ENCODE measurements at places on chromosomes 1 and 21.

DNA sequence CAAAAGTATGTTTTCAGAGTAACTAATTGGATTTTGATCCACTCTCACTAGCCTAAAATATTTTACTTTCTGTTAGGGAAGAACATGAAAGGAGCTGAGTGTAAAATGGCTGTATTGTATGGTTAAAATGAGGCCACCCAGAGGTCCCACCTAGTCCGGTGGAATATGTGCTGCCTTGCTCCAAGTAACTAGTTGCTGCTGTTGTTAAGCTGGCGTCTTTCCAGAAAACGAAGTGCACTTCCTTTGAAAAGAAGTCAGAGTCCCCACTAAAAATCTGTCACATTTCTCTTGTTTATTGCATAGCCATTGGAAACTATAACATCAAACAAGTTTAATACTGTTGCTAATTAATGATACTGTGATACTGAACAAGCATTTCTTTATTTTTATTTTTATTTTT, 3.2 kb downstream of the SLC25A33 start:
- DNase-seq = no peak

DNA sequence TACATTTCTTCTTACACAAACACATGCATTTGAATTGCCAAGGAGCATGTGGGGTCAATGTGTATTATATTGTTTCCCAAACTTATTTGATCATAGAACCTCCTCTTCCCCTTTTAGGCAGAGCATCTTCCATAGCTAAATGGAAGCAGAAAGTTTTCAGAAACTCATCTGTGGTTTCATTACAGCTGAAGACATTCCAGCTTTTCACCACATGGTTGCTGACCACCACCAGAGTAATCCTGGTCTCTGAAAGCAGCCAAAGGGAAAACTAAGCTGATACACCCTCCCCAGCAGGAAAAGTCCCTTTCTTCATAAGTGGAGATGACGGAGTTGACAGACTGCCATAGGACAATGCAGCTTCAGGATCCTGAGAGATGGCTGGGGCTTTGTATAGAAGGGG, 30.2 kb upstream of the OTUD3 start:
- DNase-seq = no peak

DNA sequence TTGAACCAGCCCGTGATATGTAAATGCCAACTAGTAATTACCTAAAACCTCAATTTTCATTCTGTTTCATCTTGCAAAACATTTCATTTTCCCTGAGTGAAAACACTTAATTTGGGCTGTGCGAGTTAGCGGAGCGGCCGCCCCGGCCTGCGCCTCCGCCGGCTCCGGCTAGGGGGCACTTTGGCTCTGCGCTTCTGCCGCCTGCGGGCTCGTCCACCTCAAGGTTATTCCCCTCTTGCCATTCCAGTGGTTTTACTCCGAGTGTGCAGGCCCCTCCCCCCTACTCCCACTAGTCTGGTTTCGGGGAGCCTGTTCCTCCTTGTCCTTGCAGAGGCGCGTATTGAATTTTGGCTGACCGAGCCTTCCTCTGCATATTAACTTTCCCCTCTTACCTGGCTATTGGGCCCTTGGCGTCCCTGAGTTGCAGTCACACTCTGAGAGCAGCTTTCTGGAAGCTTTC, 55.6 kb downstream of the PEX14 start:
- no peak for DNase-seq

- DNase-seq = no peak
Measured at GRCh38 chr1:6686294-6686693, 15.3 kb downstream of the DNAJC11 start.

- DNase-seq = no peak
Measured at GRCh38 chr1:212040629-212041412, 5.3 kb downstream of the DTL start.

DNA sequence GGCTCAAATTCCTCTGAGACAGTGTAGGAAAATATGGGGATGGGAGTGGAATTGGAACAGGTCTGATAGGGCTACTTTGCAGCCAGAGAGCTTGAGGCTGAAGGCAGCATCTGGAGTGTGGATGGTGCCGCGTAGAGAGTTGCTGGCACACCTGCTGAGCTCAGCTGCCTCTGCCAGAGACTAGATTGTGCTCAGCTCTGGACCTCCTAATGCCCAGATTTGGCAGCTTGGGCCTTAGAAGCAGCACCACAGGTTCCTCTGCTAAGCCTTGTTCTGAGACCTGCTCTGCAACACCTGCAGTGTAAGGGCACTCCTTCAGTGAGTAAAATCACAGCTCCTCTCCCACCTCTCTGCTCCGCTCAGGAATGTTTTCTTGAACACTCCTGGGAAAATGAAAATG, 23.3 kb downstream of the ACOT11 start:
- no peak for DNase-seq

- DNase-seq = no peak
Measured at GRCh38 chr1:101207891-101208290, 28.9 kb upstream of the S1PR1 start.

- no peak for DNase-seq
Measured at GRCh38 chr21:31641416-31641922, 18.0 kb upstream of the SOD1 start.

DNA sequence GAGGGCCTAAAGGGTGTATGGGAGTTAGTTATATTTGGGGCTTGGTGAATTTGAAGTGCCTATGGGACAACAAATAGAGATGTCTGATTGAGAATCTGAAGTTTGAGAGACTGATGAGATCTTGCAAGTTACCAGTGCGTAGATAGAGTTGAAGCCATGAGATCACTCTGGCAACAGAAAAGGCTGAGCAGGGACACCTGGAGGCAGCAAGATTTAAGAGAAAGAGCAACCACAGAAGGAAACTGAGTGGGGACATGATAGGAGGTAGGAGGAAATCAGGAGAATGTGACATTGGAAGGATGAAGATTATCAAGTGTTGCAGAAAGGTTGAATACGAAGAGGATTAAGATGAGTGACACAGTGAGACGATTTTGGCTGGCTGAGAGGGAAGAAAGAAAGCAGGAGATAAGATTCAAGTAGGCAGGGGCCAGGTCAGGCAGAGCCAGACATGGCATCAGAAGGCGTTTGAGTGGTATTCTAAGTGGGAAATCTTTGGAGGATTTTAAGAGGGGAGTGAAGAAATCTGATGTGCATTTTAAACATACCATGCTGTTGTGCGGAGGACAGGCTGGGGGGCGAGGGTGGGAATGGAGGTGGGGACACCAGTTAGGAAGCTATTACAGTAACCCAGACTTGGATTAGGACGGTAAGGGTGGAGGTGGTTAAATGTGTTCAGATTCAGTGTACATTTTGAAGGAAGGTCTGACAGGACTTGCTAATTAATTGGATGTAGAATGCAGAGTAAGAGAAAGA, 3.0 kb upstream of the MPL start:
- DNase-seq = no peak

DNA sequence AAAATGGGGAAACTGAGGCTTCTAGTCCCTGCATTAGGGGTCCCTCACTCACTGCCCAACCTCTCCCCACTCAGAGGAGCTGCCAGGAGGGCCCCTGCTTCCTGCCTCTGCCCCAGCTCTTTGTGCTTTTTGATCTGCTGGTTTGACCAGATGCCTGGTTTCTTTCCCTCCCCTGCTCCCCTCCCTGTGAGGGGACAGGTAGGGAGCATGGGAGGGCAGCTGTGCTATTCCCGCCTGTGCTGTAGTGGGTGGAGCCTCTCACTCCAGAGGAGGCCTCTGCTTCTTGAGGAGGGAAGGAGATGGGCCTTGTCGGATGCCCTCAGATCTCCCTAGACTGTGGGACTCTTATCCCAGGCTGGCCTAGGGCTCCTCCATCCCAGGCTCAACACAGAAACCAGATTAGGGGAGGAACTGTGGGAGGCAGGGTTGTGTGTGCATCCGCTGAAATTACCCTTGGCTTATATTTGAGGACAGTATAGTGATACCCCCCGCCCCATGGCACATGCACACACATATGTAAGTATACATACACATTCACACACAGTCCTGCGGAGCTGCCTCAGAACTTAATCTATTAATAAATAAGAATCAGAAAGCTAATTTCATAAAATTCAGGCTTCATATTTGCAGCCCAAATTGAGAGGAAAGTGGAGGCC, 4.6 kb downstream of the BOLA1 start:
- no peak for DNase-seq

DNA sequence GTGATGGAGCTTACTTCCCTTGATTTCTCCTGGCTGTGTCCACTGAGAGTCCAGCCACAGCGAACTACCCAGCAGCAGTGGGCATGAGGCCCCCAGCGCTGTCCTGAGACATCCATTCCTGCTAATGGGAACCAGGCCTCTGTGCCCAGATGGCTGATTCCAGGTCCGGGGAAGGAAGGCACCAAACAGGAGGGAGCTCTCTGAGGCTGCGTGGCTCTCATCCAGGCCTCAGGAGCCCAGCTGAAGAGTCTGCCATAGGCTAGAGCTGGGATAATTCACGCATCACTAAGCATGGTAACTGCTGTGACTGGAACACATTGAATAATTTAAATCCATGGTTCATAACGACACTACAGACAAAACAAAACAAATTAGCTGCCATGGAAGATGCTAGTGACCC, 24.7 kb upstream of the LRRC47 start:
- no peak for DNase-seq

GRCh38 chr1:67339623-67340343, 32.1 kb downstream of the IL12RB2 start:
- no peak for DNase-seq
